CD4-positive, alpha-beta T cell treated with Interleukin-10 for 1 hour (primary cell): ENCODE measurements at places on chromosomes 4 and X.
A peak's percentile ranks its signal among the peaks of the same experiment; 100 is the strongest.

GRCh38 chr4:41471126-41472071 lies 66.6 kb upstream of the LIMCH1 start:
- DNase-seq, result no peak

DNA sequence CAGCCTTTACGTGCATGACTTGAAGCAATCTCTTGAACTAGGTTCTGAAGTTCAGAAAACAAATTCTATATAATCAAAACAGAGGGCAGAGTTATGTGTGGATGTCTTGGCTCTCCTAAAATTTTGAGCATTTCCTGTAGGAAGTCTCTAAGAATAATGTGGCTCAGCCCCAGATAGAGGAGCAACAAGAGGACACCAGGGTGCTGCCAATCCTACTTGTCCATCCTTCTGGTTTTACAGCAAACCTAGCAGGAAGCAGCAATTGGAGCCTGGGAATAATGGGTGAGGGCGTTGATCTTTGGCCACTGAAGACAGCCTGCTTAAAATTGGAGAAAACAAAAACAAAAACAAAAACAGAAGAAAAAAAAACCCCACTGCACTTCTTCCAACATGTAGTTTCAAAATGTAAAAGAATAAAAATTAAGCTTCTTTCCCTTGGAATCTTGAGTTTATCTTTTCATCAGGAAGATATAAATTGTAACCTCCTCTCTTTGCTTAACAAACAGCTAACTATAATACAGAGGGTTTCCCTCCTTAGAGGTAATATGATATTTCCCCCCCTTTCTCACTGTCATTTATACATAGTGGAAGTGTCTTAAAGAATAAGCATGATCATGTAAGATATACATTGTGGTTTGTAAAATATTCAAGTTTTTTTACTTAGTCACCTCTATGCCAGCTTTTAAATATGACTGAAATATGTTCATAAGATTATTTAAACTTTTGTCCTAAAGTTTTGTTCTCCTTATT lies 130.6 kb downstream of the FBXO8 start:
- DNase-seq, result no peak

DNA sequence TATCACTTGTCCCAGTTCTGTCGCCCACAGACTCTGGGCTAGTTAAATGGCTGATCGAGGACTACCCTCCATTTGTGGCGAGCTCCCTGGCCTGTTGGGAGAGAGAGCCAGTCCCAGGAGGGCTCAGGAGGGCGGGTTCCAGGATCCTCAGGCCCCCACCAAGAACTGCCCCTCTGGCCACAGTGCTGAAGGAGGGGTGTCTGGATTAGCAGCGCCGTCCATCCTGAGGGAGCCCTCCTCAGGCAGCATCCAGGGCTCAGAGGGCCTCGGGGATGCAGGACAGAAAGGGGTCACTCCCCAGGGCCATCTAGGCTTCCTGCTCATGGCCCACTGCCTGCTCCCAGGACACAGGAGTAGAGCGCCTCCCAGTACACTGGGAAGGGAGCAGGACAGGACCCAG lies 6.1 kb downstream of the PNMA5 start:
- no peak for DNase-seq

- DNase-seq, result no peak
Observed at GRCh38 chr4:144740316-144740715, 94.4 kb downstream of the HHIP start.

DNA sequence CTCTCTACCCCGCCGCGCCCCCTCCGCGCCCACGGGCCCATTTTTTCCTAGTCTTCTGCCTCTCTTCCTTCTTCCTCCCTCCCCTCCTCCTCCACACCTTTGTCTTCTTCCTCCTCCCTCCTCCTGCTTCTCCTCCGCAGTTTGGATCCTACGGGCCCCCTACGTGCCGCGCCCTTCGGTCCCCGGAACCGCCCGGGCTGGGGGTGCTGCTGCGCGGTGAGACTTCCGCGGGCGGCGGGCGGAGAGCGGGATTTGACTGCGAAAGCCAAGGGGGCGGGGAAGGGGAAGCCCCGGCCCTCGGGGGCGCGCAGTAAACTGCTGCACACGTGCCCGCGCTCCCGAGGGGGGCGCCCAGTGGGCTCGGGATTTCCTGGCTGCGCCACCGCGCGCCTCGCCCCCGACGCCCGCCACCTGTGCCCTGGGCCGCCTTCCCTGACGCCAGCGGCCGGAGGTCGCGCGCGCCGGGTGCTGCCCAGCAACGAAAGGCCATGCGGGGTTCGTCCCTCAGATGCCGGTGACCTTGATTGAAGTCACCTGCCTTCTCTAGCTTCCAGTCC lies 3.3 kb upstream of the NKX3-2 start:
- DNase-seq, result peak; percentile 37

GRCh38 chr4:122833999-122834398 lies 7.4 kb downstream of the FGF2 start:
- no peak for DNase-seq
